ENCODE measurements at places on chromosomes 11 and 22.

GRCh38 chr11:128711136-128711535, 17.3 kb downstream of the FLI1 start:
- no peak for DNase-seq

DNA sequence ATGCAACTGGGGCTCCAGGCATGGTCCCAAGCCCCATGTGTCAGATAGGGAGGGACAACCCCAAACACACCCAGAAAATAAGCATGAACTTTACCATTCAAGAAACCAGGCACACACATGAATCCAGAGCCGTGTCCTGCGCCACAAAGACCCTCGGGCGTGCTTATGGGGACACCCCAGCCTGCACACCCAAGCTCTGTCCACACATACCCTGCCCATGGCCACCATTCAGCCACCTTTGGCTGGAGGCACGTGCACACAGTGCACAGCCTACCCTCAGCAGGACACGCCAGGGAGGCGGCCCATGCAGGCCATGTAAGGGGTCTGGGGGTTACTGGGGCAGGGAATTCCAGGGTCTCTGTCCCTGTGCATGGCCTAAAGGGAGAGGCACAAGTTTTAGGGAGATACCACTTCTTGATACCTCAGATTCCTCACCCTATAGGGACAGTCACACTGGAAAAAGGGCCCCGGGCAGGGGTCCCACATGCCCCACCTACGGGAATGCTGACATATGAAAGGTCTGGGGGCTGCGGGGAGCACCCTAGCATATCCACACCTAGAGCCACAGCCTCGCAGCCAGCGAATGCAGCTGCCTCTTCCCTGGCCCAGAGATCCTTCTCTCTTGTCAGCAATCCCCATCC, 20.6 kb downstream of the PACSIN2 start:
- no peak for DNase-seq

- no peak for DNase-seq
Observed at GRCh38 chr22:49435596-49435995, 392.1 kb downstream of the BRD1 start.

- DNase-seq: no peak
Observed at GRCh38 chr22:48753752-48754517, 1073.7 kb downstream of the BRD1 start.

DNA sequence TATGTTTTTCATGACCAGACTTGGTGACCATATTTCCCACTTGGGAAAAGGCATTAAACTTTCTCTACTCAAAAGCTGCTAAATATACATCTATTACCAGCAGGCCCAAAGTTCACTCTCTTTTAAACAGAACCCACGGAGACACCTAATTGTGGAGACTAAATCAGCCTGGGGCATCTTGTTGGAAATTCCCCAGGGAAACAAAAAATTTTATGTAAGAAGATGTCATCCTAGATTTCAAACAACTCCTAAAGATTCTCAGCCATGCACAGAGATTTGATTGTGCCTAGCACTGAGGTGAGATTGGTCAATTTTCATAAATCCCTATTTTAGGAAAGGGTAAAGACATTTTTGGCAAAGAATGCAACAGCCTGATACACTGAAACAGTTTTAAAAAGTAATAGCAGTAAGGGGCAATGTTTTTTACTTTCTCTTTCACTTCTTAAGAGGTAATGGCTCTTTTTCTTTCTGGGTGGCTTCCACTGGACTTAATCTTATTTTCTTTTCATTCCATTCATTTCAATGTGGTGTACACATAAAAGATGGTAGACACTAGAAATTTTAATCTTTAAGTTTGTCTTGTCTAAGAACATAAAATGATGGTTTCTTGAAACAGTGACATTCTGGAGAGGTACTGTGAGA, 9.6 kb downstream of the OR52N2 start:
- DNase-seq: no peak

GRCh38 chr22:23533328-23533762, 46.7 kb downstream of the IGLL1 start:
- peak; percentile 13 for DNase-seq

- DNase-seq: no peak
Observed at GRCh38 chr11:76634886-76635285, 35.7 kb downstream of the LRRC32 start.

DNA sequence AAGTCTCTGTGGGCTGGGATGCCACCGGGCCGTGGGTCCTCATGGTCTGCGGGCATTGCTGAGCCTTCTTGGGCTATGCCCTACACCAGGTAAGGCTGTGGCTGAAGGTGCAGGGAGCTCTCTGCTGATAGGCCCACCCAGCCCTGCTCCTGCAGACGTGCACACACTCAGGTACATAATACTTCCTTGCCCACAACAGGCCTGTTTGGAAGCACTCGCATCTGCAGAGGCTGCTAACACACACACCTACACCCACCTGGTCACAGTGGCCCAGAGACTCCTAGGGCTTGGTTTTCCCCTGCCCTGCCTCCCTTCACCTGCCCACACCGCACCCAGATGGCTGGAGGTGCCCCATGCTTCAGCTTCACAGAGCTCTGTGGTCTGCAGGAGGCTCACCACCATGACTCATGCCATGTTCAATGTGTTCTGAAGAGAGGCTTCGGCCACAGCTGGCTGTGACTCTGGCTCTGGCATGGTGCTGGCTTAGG, 72.8 kb upstream of the KCNQ1OT1 start:
- no peak for DNase-seq

- no peak for DNase-seq
Observed at GRCh38 chr11:130269326-130269943, 45.3 kb downstream of the ZBTB44 start.

GRCh38 chr11:83287631-83288030, 1.5 kb upstream of the CCDC90B start:
- DNase-seq: no peak

- DNase-seq: no peak
Observed at GRCh38 chr11:64620381-64620971, 29.5 kb downstream of the SLC22A12 start.

GRCh38 chr11:35418282-35419183, 825 bp downstream of the SLC1A2 start:
- peak; percentile 19 for DNase-seq

DNA sequence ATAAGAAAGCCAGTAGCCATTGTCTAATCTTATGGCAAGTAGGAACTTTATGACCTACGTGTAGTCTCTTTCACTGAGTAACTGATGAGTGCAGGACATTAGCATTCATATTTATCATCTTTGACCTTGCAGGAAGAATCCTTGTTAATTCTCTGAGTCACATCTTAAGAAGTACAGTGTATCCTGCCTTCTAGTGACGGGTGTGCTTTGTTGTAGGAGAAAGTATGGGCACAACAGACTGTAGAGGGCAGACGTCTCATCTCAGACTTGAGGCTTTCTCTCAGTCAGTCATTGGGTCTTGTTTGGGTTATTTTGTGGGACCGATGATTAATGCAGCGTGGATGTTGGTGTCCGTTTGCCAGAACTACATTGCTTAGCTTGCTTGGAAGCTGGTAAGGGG, 6.8 kb downstream of the RNF214 start:
- DNase-seq: no peak

GRCh38 chr11:120389693-120390584, 53.7 kb downstream of the ARHGEF12 start:
- no peak for DNase-seq

Data from D721Med (cell line).